ENCODE measurements at places on chromosomes 16 and 17.

GRCh38 chr17:21019976-21020586 is 22.7 kb downstream of the USP22 start:
- no peak for DNase-seq

DNA sequence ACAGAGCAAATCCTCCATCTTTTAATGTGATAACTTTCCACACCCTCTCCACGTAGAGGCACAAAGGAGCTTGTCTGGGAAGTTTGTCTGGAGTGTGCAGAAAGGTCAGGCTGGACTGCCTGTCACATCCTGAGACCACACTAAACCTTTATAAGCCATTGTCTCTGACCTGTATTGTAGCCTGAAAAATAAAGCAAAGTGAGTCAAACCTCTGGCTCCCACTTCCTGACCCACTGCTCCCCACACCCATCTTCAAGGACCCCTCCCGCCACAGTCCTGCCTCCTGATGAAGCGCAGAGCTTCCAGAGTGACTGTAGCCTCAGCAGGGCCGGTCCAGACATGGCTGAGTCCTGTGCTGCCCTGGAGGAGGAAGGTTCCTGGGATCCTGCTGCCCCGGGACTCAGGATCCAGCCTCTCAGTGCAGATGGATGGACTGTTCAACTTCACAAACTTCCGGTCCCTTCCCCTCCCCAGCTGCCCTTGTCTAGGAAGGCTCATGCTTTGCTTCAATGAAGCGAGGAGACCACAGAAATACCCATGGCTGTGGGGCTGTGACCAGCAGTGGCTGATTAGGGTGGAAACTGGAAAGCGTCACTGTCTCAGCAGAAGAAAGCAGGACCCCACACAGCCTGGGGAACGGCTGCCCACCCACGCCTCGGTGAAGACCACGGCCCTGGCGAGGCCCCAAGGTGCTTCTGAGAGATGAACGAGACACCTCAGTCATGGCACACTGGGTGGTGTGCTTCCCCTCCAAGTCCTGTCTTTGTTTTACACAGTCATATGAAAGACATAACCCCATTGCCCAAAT is 30.9 kb upstream of the CLEC18B start:
- DNase-seq: no peak

DNA sequence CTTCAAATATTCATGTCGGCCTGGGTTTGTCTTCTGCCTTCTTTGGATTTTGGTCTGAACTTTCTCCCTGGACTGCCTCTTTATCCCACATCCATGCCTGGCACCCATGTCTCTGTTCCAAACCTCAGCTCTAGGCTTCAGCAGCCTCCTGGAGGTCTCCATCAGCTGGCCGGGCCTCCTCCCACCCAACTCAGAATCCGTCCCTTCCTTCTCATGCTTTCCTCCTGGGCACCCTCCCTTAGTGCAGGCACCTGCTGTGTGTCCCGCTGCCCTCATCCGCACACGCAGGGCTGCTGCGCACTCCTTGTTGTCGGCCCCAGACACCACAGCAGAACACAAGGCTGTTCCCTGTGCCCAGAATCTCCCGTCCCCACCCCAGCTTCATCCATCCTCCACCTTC is 14.0 kb downstream of the LDHD start:
- DNase-seq: no peak

DNA sequence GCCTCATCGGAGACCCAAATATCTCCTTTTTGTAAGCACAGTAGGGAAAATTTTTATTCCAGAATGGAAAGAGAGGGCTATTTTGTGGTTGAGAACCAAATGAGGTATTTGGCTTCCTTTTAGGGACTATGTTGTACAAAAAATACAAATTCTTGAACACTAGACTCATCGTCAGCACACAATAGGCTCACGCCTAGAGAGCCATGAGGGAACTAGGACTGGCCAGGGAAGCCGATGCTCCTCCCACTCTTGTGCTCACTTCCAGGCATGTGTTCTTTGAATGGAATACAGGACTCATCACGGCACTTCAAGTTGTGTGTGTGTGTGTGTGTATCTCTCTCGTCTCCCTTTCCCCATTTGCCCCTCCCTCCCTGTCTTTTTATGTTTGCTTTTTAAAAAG is 17.8 kb upstream of the BLMH start:
- no peak for DNase-seq

GRCh38 chr17:59287891-59288290 is 43.6 kb upstream of the YPEL2 start:
- DNase-seq: no peak

GRCh38 chr17:80289616-80290015 is 29.0 kb downstream of the RNF213 start:
- no peak for DNase-seq

DNA sequence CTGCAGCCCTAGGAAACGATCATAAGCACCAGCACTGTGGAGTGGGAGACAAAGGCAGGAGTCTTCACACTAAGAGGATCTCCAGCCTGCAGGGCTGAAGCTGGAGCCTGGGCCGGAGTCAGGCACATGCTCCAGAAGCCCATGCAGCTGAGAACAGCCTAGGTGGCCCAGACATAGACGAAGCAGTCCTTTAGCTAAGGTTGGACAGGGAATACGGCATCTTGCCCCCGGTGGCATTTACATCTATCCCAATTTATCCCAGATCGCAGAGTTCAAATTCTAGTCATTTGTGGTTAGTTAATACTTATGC is 13.9 kb downstream of the TSPOAP1 start:
- DNase-seq: no peak

DNA sequence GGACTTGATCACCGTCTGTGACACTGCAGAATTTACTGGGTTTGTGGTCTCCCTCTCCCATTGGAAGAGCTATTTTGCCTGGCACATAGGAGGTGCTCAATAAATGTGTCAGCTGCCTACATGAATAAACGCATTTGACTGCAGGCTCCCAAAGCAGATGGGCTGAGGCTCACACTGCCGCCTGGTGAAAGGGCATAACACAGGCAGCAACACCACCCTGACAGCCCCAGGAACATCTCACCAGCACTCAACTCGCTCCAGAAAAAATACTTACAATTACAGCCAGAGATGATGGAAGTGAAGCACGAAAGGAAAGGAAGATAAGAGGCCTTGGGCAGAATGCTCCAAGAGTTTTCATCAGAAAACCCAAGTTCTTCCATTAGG is 73.9 kb downstream of the RPH3AL start:
- no peak for DNase-seq

- peak; percentile 65 for DNase-seq
Measured at GRCh38 chr16:87392821-87393679, 914 bp downstream of the MAP1LC3B start.

GRCh38 chr16:11706180-11706742 is 36.4 kb downstream of the TXNDC11 start:
- DNase-seq: peak; percentile 50

GRCh38 chr16:89588413-89589109 is 13.0 kb downstream of the CPNE7 start:
- no peak for DNase-seq

GRCh38 chr16:11677959-11678881 is 10.0 kb downstream of the SNN start:
- DNase-seq: no peak

- no peak for DNase-seq
Measured at GRCh38 chr16:50301626-50302471, 35.5 kb downstream of the ADCY7 start.

All from T47D (cell line).